ENCODE measurements at places on chromosomes 7 and 10.
A peak's percentile ranks its signal among the peaks of the same experiment; 100 is the strongest.

DNA sequence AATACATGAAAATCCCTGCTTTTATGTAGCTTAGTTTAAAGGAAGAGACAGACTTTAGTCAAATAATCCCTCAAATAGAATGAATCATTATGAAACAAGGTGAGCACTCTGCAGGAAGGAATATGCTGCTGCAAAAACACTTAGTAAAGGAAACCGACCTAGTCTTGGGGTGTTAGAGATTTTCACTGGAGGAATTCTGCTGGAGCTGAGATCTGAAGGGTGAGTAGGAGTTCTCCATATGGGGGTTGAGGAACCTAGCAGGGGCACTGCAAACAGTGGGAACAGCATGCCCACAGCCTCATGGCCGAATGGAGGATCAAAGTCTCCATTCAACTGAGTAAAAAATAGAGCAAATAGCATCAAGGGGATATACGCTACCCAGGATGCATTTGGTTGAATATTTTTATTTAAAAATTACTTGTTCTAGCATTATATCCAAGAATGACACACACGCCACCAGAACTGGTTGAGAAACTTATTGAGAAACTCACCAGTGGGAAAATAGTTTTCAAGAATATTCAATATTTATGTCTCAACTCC lies 3.5 kb downstream of the ITIH2 start:
- DNase-seq = no peak

DNA sequence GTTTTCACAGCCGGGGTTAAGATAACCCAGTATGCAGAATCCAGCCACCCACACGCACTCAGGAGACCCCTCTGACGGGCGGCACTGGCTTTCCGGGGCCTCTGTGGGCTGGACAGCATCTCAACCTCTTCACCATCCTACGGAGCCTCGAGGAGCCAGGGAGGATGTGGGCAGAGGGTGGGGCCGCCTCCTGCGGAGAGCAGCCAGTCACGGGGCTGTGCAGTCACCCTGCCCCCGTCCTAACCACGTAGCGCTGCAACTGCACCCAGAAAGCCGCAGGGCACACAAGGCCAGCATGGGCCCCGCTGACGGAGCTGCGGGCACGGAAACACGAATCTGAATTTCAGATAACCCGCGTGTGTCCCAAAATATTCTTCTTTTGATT lies 270.3 kb downstream of the ELFN1 start:
- DNase-seq = peak; percentile 90

- DNase-seq = no peak
These were observed 80.0 kb downstream of the ZNF277 start for GRCh38 chr7:112286250-112287086.

DNA sequence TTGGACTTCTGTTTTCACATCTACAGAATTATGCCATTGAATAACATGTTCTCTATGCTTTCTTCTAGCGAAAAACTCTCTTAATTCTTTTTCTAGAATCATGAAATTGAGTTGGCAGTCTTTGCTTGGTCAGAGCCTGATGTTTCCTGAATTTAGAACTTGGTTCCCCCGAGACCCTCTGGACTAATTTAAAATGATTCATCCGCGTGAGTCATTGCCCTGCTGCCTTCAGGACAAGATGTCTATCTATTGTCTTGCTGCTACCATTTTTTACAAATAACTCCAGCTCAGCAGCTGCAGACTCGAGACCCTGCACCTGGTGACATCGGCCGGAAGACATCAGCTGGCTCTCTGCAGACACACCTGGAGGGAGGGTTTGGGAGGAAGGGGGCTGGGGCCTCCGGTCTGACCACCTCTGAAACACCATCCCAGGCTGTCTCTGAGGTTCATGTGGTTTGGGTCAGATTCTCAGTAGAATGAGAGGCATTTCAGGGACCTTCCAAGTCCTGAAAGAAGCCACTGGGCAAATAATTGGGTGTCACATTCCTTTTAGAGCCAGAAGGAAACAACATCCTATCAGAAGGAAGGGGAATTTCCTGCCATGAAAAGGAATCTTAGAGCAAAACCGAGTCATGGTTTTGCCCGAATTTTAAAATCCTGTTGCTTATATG lies 20.9 kb upstream of the KLF6 start:
- peak; percentile 45 for DNase-seq

- DNase-seq = no peak
These were observed 325.5 kb downstream of the GPR37 start for GRCh38 chr7:124440081-124440480.

GRCh38 chr7:143975617-143976016 lies 21.0 kb downstream of the OR2F1 start:
- no peak for DNase-seq

DNA sequence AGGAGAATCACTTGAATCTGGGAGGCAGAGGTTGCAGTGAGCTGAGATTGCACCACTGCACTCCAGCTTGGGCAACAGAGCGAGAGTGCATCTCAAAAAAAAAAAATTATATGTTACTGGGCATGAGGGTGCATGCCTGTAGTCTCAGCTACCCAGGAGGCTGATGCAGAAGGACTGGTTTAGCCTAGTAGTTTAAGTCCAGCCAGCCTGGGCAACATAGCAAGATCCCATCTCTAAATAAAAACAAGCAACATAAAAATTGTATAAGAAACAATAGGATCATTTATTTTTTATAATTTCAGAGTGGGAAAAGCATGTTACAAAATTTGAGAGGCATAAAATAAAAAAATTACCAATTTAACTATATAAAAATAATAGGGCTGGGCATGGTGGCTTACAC lies 15.5 kb upstream of the CCAR1 start:
- DNase-seq = no peak

DNA sequence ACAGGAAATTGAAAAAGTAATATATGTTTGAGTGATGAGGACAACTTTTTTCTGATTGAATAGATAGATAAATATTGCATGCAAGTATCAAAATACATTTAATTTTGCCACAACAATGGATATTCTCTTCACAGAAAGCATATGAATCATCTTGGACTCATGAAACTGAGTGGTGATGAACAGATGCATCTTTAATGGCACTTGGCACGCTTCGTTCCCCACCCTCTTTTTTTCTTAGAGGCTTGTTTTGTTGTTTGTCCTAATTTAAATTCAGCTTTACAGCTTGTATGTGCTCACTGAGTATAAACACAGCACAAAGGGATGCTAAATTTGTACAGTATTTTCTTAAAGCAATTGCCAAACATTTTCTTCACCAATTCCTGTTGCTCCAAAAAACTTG lies 145.0 kb upstream of the YAE1 start:
- DNase-seq = no peak

DNA sequence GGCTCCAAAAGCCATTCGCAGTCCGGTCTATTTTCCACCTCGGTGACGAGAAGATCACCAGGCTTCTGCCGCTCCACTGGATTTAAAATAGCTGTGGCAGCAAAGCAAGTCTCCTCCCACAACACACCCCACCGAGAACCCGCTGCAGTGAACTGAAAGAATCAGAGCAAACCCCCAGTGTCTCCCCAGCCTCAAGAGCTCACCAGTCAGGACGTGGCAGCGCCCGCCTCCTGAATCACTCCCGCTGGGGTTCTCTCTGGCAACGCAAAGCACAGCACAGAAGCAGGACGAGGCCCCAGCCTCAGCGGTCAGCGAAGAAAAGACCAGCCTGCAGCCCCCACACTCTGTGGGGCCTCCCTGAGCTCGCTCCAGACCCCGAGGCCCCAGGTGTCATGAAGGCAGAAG lies 126.1 kb upstream of the PPP2R2D start:
- no peak for DNase-seq

DNA sequence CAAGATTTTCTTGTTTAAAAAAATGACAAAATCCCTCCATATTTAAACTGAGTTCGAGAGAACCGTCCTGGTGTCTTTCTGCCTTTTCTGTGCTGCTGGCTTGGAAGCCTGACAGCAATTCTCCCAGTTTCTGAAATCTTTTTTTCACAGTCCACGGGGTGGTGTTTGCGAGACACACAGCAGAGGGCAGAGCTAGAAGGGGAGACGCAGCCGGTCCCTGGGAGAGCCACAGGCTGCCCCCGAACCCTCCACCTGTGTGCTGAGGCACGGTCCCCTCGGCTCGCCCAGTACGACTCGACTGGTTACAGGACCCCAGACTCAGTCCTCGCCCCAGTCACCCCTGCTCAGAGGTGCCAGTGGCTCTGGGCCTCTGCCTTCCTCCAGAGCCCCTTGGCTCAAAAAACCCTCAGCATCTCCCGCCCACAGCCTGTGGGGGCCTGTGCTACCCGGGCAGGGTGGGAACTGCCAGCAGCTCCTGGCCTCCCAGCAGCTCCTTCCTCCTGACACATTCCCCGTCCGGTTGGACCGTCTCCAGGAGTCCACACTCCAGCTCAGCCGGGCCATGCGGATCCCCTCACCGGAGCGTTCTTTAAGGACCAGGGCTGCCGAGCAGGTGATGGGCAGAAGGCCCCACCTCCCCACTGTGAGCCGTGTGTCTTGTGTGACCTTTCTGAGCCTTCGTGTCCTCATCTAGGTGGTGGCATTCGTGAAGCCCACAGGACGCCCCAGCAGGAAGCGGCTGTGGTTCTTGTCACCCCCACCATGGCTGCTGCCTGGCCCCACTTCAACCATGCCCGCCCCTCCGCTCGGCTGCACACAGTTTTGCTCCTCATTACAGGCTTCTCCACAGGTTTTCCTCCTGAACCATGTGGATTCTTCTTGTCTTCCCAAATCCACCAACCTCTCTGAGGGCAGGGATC lies 52.3 kb upstream of the EN2 start:
- no peak for DNase-seq

DNA sequence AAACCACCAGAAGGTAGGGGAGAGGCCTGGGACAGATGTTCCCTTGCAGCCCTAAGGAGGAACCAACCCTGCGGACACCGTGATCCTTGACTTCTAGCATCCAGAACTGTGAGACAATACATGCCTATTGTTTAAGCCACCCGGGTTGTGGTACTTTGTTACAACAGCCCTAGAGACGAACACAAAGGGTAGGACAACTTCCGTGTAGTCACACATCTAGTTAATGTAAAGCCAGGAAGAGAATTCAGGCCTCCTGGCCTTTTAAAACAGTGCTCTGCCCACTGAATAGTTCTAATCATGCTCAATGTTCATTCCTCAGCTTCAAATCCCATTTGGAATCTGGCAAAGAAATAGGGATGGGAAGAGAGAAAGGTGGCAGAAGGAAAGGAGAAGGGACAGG lies 240.2 kb upstream of the KMT2E start:
- DNase-seq = no peak

- DNase-seq = no peak
These were observed 153.9 kb downstream of the AGMO start for GRCh38 chr7:15407910-15408309.

DNA sequence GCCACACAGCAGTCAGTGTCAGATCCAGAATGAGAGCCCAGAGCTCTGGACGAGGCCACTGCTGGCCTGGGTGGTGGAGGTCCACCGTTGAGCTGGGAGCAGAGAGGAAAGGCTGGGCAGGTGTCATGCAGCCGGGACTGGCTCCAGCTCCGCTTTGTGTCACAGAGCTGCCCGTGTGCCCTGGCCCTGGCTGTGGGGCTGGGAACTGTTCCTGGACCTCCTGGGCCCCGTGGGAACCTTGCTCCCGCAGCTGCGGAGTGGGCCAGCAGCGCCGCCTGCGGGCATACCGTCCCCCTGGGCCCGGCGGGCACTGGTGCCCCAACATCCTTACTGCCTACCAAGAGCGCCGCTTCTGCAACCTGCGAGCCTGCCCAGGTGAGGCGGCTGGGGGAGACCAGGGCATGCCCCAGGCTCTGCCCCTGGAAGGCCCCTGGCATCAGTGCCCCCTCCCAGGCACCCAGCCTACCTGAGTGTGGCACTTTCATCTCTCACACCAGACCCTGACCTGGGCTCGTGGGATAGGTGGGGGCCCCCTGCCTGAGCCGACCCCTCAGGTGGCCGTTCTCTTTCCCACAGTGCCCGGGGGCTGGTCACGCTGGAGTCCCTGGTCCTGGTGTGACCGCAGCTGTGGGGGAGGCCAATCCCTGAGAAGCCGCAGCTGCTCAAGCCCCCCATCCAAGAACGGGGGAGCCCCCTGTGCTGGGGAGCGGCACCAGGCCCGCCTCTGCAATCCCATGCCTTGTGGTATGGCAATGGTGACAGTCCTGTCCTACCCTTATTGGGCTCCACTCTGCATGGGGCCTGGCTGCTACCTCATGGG lies 18.8 kb upstream of the ZNF862 start:
- no peak for DNase-seq

DNA sequence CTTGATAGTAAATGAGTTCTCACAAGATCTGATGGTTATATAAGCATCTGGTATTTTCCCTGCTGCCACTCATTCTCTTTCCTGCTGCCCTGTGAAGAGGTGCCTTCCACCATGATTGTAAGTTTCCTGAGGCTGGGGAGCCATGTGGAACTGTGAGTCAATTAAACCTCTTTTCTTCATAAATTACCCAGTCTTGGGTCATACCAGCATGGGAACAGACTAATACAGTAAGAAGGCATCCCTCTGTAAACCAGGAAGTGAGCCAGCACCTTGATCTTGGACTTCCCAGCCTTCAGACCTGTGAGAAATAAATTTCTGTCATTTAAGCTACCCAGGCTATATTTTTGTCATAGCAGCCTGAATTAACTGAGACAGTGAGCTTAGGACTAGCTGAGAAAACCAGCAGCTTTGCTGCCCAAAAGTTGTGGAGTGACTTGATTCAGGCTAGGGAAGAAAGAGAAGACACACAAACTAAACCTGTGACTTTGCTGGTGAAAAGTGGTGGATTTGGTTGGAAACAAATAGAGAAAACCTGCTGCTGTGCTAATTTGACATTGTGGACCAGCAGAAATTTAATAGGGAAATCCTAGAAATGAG lies 29.7 kb downstream of the PALS2 start:
- no peak for DNase-seq

GRCh38 chr7:100034871-100035510 lies 14.6 kb upstream of the ZSCAN21 start:
- DNase-seq = no peak

GRCh38 chr7:149104749-149105148 lies 14.2 kb upstream of the ZNF786 start:
- DNase-seq = no peak

DNA sequence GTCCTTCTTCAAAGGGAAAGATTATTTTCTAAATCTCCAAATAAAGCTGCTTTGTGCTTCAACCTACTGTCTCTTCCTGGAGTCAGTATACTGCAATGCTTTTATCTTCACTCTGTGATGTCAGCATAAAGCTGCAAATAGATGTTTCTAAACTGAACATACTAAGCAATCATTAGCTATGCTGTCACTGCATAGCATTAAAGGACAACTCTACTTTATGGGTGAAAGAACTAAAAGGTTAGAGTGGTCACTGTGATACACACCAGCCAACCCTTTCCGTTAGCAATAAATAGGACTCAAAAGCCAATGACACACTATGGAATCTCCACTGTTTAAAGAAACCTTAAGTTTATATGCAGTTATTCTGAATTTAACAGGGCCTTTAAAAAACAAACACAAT lies 1.8 kb downstream of the CCDC186 start:
- no peak for DNase-seq

DNA sequence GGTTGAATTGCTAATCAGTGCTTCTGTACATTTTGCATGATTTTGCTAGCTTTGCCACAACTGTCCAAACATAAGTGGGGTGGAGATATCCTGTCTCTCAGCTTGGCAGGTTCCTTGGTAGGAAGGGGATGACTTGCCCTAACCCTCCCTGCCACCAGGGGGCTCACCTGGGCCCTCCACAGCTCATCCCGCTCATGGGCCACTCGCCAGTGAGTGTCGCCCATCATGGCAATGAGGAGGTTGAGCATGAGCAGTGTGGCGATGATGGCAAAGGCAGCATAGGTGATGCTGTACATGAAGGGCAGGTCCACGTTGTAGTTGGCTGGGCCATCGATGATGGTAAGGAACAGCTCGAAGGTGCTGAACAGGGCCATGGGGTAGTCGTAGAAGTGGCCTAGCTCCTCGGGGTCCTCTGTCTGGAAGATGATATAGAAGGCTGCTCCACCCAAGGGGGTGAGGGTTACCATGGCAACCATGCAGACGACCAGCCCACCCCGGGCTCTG lies 12.2 kb downstream of the TRPV6 start:
- peak; percentile 59 for DNase-seq

Measured in GM10248 (cell line).